ENCODE measurements at places on chromosomes 4 and X.

DNA sequence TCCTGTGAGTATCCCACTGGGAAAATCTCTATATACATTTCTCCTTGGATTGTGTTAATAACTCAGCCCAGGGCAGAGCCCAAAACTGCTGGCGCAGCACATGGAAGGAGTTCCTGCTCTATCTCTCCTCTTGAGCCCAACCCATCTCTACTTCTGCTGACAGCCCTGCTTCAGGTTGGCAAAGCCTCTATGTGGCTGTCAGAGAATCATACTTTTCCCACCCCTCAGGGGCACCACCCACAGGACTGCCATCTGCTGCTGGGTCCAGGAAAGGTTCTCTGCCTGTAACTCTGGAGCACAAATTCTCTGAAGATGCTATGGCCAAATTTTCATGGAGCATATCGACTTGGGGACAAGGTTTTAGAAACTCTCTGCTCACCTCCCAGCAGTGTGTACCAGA, 278.5 kb upstream of the EMCN start:
- DNase-seq = no peak

- no peak for DNase-seq
Measured at GRCh38 chrX:8319359-8319758, 145.3 kb upstream of the VCX3B start.

DNA sequence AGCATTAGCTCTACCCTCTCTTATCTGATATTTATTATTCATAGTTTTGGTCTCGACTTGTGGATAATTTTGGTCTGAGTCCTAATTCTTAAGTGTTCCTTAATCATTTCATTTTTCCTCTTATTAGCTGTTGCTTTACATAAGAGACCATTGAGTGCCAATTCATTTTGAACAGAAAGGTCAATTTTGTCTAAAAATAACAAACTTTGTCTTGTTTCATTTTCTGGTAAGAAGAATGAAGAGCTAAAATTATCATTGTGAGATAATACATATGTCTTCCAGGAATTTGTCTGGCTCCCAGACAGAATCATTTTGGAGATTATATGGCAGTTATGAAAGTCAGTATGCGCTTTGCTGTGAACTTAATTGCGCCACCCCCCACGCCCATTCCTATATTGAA, 1471.8 kb downstream of the PCDH7 start:
- no peak for DNase-seq

DNA sequence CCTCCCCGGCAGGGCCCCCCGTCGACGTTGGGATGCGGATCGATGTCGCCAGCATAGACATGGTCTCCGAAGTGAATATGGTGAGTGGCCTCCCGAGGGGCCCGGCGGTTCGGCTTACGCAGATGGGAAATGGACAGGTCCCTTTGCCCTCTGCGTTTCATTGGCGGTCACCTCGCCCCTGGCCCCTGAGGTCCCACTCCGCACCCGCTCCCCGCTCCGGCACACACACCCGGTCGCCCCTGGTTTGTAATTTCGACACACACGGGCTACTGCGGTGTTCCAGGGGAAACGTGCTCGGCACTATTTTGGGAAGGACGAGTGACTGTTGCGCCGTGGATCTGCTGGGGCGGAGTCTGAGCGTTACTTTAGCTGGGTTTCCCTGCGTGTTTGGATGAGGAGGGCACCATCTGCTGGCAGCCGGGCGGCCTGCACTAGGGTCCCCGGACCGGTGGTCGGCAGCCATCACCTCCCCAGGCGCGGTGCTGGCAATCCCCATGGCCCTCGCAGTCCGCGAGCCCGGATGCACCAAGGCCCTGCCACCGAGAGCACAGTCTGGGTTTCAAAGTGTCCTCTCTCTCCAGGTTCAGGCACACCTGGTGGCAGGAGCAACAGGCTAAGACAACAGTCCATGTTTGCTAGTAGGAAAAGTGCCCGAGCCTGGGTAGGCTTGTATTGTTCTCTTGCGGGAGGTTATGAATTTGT, 1.2 kb downstream of the GABRB1 start:
- DNase-seq = peak; percentile 45

DNA sequence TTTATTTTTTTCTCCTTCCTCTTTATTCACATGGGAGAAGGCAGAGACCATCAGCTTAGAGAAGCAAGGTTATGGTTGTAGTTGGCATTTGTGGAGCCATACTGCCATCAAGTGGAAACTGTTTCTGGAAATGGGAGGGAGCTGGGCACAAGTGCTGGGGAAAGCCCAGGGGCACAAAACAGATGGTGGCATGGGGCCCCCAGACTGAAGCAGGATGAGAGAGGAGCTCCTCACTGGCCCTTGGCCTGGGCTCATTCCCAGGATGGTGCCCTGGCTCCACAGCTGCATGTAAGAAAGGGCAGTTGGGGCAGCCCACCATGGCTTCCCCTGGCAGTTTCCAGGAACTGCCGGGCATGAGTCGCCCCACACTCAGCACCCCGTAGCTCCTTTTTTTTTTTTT, 59.2 kb downstream of the NBDY start:
- no peak for DNase-seq

DNA sequence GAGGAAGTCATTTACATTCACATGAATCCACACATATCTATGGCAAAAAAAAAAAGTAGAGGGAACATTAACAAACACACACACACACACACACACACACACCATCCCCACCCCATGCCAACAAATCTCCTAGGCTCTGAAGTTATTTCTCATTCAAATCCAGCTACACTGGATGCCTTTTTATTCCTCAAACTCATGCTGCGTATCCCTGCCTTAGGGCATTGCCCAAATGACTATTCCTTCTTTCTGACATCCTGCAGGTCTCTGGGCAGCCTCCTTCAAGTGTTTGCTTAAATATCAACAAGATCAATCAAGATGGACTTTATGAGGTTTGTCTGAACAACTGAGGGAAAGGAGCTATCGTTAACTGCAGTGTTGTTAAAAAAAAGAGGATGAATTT, 106.5 kb upstream of the FAM9A start:
- DNase-seq = no peak

GRCh38 chr4:69026974-69027373, 69.3 kb upstream of the UGT2B7 start:
- no peak for DNase-seq

DNA sequence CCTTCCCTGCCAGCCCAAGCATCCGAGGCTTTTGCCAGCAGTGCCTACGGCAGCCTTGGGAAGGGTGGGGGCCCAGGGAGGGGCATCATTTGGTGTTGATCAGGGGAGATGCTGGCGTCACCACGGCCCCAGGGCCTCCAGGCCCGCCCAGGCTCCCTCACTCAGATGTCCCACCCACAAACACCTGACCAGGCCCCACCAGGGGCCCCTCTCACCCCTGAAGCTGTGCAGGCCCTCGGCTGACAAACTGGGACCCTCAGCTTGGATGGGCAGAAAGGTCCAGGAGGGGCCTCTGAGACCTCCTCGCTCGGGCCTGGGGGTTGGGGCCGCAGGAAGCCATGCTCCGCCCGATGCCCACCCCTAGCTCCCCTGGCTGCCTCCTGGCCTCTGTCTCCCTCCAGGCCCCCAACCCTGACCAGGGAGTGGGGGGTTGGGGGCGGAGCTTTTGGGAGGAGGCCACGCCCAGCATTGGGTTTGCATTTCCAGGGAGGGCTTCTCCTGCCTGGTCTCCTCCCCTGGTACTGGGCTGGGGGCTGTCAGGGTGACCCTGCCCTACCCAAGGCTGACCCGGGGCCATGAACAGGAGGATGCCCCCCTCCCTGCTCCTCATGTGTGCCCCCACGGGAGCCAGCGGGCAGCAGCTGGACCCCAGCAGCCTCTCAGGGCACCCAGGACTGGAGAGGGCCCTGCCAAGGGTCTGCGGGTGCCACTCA, 33.4 kb upstream of the SPON2 start:
- DNase-seq = no peak

- DNase-seq = no peak
Measured at GRCh38 chrX:37783305-37783704, 3.4 kb downstream of the CYBB start.

DNA sequence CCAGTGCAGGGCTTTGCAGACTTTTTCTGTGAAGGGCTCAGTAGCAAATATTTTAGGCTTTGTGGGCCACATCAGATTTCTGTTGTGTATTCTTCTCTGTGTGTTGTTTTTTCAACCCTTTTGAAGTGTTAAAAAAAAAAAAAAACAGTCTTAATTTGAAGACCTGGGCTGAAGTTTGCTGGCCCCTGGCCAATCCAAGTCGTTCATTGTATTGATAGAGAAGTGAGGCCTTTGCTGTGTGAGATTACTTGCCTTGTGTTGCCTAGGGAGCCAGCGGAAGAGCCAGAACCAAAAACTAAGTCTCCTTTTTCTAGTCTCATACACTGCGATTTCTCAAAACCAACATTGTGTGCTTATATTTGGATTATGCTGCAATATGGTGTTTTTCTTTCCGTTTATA, 46.9 kb downstream of the MTM1 start:
- DNase-seq = no peak

- peak; percentile 71 for DNase-seq
Measured at GRCh38 chr4:15344041-15344440, 83.8 kb upstream of the C1QTNF7 start.

- no peak for DNase-seq
Measured at GRCh38 chrX:109822861-109823260, 89.8 kb upstream of the ACSL4 start.

- DNase-seq = no peak
Measured at GRCh38 chr4:184395971-184396391, 78.4 kb downstream of the IRF2 start.

GRCh38 chr4:26590639-26591038, 6.8 kb downstream of the TBC1D19 start:
- DNase-seq = peak; percentile 78

DNA sequence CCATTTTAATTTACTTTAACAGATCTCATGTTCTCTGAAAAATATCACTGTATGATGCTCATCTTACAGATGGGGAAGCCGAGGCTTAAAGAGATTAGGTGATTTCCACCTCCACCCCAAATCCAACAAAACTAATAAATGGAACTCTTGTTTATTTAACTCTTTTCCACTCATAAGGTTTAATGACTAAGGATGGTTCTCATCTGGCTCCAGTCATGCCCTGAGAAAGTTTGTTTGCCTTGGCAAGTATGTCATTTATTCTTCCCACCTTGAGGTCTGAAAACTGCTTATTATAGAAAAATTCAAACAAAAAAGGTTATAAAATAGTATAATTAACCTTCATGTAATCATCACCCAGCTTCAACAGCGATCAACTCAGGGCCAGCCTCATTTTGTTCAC, 56.3 kb downstream of the PPEF2 start:
- DNase-seq = peak; percentile 57

- peak; percentile 20 for DNase-seq
Measured at GRCh38 chrX:87518504-87518903, 902 bp downstream of the KLHL4 start.

DNA sequence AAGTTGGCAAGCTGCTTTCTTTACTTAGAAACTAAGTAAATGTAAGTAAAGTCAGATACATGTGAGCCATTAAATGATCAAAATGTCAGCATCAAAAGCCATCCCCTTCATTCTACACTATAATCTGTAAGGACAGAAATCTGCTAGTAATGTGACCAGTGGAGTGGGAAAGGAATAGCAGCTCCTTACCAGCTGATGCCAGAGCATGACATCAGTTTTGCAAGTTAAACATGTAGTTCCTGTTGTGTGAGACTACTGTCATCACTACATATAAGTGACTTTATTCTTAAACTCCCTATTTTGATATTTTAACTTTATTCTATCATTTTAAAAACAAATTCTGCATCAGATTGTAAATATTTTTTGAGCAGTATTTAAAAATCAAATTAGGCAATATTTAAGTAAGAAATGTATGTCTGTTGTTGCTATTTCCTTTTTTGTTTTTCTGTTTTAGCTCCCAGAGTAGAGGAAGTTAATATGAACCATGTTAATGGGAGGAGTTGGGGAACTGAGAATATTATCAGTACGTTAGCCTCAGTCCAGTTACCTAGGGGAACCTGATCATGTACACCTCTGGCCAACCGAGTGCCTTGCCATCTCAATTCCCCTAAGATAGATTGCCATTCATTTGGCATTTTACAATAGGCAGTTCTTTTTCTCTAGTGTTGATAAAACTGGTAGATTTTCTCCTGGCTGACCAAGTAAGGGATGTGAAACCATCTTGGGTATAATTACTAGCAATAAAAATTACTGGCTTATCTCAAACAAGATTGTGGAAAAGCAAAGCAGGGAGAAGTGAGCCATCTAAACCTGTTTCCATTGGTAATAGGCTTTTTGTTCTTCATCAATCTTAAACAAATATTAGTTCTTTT, 34.7 kb downstream of the CCNI start:
- DNase-seq = peak; percentile 33

DNA sequence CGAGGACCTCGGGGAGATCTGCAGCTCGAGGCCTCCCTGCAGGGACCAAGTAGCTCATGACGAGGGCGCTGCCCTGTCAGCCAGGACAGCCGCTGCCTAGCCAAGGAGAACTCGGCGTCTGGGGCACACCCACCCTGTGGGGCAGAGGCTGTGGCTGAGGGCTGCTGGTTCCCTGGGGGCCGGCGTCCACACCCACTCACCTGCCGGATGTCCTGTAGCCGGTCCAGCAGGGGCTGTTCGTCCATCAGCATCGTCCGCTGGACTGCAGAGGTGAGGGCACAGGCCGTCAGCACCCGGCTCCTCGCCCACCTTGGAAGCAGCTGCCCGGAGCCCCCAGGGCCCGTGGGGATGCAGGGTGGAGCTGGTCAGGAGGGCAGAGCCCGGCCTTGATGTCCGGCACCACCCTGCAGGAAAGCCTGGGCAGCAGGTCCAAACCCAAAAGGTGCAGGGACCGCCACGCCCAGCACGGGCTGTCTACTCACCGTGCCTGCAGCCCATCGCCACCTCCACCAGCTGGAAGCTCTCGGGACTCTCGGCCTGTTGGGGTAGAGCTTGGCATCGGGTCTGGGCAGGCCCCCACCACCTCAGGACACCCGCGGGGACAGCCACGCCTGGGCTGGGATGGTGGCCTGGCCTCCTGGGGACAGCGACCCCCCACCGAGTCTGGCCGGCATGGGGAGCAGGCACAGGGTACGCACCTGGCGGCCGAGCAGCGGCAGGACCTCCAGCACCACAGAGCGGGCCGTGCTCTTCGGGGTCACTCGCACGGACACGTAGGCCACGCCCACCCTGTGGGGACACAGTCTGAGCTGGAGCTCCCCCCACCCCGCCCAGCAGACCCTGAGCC, 6.9 kb downstream of the DGKQ start:
- DNase-seq = no peak

Measured in astrocyte (in vitro differentiated cells and primary cell).